ENCODE measurements at places on chromosomes 16 and 17.

DNA sequence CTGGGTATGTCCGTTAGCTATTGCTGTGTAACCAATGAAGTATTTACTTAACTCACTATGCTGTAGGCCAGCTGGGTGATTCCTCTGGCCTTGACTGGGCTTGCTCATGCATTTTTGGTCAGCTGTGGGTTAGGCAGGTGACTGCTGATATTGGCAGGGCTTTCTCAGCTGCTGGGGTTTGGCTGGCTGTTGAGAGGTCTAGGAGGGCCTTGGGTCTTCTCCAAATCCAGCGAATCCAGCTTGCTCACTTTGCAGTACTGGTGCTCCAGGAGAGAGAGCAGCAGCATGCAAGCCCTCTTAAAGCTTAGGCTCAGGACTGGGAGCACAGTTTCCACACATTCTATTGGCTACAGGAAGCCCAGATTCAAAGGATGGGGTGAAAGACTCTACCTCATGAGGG is 270.1 kb downstream of the PHKB start:
- DNase-seq = no peak

DNA sequence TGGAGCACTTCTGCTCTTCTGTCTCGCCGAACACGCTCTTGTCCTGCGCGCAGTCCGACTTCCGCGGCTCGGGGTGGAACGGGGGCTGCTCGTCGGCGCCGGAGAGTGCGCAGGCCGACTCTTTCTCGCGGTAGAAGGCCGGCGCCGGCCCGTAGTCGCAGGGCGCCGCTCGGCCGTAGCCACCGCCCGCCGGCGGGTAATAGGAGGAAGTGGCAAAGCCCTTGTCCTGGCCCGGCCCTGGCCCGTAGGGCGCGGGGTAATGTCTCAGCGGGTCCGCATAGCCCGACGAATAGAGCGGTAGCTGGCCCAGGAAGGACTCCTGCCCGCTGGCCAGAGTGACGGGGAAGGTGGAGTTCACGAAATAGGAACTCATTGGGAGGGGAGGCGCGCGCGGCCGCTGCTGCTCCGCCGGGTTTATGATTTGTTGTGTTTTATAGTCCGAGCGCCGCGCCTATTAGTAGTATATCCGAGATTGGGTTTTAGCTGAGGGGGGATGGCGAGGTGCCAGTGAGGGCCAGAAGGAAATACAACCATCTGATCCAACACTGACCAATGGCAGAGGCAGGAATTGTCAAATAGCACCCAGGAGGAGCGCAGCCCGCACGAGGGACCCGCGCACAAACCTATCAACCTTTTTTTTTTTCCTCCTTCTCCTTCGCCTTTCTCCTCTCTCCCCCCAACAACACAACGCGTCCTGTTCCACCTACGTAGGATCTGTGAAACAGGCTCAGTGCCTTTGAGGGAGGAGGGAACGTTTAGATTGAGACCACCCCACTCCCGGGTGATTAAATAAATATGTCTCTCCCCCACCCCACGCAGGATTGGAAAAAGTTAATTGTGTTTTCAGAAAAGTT is 4.4 kb upstream of the HOXB5 start:
- no peak for DNase-seq

- no peak for DNase-seq
These were observed 56.8 kb downstream of the ANKFY1 start for GRCh38 chr17:4206962-4207361.

DNA sequence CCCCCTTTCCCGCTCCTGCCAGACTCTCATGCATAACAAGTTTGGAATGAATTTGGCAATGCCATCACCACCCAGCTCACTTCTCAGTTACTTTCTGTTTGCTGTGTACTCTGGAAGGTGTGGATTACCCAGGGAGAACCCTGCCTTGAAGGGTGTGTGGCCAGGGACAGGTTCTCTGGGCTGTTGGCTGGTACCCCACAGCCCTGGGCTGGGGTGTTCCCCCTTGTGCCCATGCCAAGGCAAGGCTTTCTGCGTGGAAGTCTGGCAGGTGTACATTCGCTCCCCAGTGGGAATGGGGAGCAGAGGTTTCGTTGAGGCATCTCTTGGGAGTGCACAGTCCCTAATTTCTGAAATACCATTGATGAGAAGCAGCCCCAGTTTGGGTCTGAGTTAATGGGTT is 187.7 kb downstream of the CCDC182 start:
- no peak for DNase-seq

GRCh38 chr17:41547921-41548843 is 20.1 kb upstream of the KRT19 start:
- DNase-seq = peak; percentile 61

- no peak for DNase-seq
These were observed 53.4 kb downstream of the RGS9 start for GRCh38 chr17:65190467-65191097.

DNA sequence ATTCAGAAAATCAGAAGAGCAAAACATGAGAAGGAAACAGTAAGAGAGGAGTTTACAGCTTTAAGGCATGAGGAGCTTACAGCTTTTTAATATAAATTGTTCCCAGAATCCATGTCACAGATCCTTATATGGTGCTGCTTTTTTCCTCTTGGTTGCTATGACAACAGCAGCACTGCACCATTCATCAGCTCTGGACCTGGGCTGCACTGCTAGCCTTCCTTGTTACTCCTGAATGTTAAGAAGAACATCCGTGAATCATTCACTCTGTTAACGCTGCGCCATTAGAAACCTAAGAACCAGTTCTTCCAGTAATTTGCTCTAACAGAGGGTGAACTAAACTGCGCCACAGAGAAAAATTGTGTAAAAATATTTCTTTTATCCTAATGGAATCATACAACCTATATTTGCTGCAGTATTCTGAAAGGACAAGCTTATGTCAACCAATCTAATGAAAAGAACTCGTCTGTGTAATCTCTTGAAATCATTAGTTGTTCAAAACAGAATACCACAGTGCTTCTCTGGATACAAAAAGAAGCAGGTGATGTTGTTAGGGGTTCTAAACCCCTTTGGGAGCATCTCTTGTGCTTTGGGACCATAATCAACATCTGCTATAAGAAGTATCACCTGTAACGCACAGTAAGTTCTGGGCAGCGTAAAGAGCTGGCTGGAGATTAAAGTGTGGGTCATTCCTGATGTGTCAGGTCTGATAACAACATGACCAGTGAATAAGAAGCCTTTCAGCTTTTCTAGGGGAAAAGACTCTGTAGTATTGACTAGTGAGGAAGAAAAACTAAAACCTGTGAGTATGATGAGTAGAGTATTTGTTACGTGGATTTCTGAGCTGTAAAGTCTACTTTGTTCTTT is 151.2 kb downstream of the TANC2 start:
- DNase-seq = no peak

DNA sequence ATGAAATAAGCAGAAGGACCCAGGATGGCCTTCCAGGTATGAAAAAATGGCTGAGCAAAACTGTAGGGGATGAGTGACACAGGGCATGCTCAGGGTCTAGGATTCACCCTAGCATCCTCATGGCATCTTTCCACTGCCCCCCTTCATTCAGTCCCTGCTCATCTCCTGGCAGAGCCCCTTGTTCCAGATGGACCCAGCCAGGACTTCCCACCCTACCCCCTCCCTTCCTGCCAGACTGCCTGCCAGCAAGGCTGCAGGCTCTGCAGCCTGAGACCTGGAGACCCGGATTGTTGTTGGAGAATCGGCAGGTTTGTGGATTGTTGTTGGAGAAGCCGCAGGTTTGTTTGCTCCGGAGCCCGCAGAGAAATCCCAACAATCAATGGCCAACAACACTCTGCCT is 6.6 kb downstream of the SEZ6 start:
- no peak for DNase-seq

DNA sequence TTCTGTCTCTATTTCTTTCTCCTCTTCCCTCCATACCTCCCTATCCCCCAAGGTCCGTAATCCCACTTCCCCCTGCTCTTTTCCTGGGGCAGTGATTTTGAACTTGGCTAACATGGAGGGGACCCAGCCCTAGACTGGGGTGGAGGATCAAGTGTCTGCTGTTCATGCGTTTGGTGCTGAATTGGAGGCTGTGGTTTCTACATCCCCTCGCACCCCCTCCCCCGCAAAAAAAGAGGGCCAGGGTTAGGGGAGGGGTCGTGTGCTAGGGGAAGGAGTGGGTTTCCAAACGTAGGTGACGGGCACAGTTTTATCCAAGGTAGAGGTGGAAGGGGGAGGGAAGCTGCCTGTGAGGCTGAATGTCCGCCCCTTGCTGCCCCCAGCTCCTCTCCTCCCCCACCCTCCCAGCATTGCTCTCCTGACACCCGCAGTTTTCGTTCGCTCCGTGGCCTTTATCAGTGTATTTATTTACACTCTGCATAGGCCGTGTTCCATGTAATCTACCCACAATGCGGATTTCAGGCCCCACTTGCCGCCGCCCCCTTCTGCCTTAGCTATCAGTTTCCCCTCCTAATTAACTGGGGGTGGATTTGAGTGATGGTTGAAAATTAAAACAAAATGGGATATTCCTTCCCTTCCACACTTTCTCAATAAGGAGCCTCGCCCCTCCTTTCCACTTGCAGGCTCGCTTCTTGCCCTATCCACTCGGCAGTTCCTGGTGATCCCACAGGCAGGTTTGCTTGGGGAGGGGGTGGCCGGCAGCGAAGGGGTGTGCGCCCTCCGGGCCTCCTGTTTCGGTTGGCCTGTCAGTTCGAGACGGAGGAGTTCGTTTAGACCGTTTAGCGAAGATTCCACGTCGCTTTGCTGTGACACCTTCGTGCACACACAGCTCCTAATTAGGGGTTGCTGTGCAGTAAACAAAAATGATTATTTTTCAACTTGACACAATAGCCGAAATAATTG is 2.0 kb downstream of the GNAO1 start:
- no peak for DNase-seq

GRCh38 chr16:22816475-22816874 is 2.5 kb downstream of the HS3ST2 start:
- no peak for DNase-seq

DNA sequence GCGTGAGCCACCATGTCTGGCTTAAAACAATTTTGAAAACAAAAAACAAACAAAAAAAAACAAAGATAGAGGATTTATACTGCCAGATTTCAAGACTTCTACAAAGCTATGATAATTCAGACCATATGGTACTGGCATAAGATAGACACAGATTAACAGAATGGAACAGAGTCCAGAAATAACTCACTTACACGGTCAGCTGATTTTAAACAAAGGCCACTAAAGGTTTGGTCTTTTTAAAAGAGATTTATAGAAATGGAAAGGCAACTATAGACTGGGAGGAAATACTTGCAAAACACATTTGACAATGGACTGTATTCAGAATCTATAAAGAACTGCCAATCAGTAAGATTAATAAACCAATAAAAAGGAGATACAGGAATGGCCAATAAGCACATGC is 48.6 kb upstream of the MNT start:
- DNase-seq = no peak

DNA sequence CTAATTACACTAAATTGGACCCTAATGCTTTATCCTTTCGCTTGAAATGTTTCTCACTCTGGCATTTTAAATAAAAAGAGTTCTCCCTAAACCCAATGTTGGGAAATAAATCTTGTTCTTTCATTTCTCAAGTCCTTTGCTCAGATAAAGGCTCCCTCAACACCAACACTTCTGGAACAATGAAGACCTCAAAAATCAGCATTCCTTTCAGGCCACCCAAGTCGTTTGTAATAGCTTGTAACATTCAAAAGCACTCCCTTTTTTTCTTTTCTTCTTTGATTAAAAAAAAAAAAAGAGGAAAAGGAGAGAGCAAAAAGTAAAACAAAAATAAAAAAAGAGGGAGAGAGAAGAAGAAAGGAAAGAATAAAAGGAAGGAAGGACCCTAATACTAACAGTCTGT is 23.3 kb upstream of the FOXJ1 start:
- no peak for DNase-seq

GRCh38 chr17:44467108-44467507 is 36.1 kb downstream of the GPATCH8 start:
- DNase-seq = no peak

DNA sequence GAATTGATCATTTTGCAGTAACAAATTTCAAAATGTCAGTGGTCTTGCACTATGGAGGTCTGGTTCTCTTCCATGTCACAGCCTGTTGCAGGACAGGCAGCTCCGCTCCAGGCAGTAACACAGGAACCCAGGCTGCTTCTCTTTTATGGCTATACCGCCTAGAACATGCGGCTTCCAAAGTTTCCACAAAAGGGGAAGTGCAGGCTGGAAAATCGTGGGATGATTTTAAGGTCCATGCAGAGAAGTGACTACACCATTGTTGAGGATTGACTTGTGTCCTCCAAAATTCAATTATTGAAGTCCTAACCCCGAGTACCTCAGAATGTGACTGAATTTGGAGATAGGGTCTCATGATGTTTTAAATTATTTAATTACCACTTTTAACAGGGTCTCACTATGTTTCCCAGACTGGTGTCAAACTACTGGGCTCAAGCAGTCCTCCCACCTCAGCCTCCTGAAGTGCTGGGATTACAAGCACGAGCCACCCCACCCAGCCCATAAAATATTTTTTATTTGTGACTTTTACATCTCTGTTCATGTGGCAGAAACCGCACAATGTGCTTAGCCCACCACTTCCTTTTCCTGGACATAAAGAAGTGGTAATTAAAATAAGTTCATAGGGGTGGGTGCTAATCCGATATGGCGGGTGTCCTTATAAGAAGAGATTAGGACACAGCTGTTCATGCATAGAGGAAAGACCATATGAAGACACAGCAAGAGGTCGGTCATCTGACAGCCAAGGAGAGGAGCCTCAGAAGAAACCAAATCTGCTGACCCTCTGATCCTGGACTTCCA is 279.2 kb upstream of the RPL38 start:
- DNase-seq = no peak

- DNase-seq = no peak
These were observed 93.5 kb downstream of the NXN start for GRCh38 chr17:885971-886571.

- DNase-seq = no peak
These were observed 3.0 kb upstream of the ZCCHC14 start for GRCh38 chr16:87495578-87496446.

DNA sequence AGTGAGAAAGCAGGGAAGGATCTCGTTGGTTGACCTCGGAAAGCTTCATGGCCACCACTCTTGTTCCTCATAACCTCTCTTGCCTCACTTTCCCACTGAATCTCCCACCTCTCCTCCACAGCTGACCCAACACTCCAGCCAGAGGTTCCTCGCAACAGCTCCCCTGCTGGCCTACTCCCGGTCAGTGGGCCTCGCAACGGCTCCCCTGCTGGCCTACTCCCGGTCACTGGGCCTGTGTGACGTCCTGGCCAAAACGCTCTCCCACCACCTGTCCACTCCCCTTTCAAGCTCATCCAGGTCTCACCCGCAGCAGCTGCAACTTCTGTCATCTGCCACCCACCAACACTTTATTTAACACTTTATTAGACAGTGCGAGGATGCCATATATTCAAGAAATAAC is 149.1 kb downstream of the VPS53 start:
- no peak for DNase-seq

DNA sequence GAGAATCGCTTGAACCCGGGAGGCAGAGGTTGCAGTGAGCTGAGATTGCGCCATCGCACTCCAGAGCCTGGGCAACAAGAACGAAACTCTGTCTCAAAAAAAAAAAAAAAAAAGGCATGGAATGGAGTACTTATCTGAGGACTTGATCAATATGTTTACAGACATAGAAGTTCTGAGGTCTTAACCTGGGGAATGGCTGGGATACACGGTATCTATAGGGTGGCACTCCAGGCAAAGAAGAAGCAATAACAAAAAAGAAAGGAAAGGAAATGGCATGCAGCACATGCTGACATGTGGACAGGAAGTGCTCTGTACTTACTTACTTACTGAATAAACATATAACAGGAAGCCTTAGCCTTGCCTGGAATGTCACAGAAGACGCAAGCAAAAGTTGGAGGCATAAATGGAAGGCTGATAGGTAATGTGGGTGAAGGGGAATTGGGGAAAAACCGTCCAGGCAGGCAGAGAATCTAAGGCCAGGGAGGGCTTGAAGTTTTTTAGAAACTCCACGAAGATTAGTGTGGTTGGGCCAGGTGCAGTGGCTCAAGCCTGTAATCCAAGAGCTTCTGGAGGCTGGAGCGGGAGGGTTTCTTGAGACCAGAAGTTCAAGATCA is 10.1 kb upstream of the SPOP start:
- no peak for DNase-seq
